ENCODE measurements at places on chromosomes 1 and 21. TPM values are rescaled to one million over a fixed set of nuclear protein-coding genes. Genes with fewer than 3 reads are reported as not detected.

DNA sequence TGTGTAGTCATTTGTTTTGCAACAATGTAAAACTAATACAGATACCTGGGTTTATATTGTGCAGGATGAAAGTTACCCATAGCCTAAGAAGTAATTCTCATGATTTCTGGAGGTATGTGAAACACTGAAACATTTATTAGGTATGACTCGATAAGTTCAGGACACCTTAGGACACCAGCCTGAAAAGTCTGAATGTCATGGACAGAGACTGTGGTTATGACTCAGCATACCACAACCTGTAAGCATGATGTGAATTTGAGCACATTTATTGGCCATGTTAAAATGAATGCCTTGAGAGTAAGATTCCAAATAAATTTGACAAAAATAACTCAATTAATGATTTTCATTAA is 1471.7 kb upstream of the B3GALT2 start:
- H3K4me1 ChIP-seq, result no peaks in the 10 kb centered on the region
- no peak overlapping the region for H3K27ac ChIP-seq
- no peaks in the 10 kb centered on the region for H3K36me3 ChIP-seq
- H3K4me3 ChIP-seq, result no peak overlapping the region

OVAAL gene
- total RNA-seq, result not detected

ACTA1 gene
- total RNA-seq, result not detected

DNA sequence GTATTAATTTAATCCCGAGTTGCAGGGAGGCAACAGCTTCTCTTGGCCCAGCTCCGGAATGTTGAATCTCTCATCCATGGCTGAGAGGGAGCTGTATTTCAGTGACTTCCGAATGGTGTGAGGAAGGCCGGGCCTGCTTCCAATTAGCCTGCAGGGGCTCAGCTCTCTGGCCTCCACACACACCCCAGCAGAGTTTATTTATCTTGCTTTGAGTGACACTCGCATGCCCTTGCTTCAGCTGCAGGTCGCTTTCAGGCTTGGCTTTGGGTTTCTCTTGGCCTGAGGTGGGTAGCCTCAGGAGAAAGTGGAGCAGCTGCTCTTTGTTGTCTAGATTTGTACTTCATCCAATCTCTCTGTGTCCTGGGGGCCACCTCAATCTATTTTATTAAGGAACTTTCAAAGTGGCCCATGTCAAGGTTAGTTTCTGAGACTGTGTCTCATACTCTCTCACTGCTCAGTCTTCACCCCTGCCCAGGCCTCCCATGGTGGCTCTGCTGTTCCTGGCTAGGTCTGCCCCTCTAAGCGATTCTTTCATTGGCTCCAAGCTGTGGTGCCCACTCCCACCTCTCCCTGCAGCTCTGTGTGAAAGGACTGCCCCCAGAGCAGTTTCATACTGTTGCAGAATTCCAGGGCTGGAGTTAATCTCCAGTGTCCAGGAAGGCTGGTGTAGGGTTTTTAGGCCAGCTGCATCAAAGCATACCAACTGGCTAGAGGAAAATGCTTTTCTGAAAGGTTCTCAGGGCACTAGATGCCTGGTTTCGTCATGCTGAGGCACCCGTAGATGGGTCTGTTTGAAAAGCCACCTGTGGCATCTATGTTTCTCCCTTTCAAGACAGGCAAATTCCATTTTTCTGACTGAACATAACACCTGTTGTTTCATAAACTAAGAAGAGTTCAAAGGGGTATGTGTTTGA is 153.5 kb downstream of the PLXNA2 start:
- no peak overlapping the region for H3K4me3 ChIP-seq
- no peaks in the 10 kb centered on the region for H3K27me3 ChIP-seq
- no peak for DNase-seq
- no peak overlapping the region for H3K27ac ChIP-seq
- H3K36me3 ChIP-seq, result no peaks in the 10 kb centered on the region

DNA sequence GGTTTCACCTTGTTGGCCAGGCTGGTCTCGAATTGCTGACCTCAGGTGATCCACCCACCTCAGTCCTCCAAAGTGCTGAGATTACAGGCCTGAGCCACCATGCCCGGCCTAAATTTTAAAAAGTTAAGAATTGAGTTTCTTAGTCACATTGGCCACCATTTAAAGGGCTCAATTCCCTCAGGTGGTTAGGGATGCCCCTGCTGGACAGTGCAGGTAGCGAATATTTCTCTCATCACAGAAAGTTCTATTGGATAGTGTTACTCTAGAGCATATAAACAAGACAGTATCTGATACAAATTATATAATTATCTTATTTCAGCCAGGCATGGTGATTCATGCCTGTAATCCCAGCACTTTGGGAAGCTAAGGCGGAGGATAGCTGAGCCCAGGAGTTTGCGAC is 320.2 kb downstream of the ZP4 start:
- H3K4me3 ChIP-seq, result no peak overlapping the region
- no peaks in the 10 kb centered on the region for H3K4me1 ChIP-seq
- H3K36me3 ChIP-seq, result no peaks in the 10 kb centered on the region
- H3K27ac ChIP-seq, result no peak overlapping the region
- no peaks in the 10 kb centered on the region for H3K27me3 ChIP-seq

PCP4 gene
- total RNA-seq, result not detected

DNA sequence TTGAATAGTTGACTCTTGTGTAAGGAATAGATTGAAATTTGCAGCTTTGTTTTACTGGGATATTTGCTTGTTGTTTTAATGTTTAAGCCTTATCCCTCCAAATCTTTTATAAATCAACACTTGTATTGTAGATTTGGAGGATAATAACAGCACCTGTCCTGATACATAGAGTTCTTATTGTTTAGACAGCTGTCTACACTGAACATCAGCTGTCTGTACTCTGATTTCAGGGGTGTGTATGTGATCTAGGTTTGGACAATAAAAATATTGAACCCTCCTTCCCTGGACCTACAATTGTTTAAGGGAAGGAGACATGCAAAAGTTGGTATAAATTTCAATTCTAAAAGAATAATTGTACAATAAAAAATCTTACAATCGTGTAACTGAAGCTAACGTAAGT is 48.3 kb upstream of the DPH5 start:
- H3K4me1 ChIP-seq, result no peaks in the 10 kb centered on the region
- no peak overlapping the region for H3K4me3 ChIP-seq
- H3K27ac ChIP-seq, result no peak overlapping the region
- no peaks in the 10 kb centered on the region for H3K27me3 ChIP-seq
- H3K36me3 ChIP-seq, result no peaks in the 10 kb centered on the region

DNA sequence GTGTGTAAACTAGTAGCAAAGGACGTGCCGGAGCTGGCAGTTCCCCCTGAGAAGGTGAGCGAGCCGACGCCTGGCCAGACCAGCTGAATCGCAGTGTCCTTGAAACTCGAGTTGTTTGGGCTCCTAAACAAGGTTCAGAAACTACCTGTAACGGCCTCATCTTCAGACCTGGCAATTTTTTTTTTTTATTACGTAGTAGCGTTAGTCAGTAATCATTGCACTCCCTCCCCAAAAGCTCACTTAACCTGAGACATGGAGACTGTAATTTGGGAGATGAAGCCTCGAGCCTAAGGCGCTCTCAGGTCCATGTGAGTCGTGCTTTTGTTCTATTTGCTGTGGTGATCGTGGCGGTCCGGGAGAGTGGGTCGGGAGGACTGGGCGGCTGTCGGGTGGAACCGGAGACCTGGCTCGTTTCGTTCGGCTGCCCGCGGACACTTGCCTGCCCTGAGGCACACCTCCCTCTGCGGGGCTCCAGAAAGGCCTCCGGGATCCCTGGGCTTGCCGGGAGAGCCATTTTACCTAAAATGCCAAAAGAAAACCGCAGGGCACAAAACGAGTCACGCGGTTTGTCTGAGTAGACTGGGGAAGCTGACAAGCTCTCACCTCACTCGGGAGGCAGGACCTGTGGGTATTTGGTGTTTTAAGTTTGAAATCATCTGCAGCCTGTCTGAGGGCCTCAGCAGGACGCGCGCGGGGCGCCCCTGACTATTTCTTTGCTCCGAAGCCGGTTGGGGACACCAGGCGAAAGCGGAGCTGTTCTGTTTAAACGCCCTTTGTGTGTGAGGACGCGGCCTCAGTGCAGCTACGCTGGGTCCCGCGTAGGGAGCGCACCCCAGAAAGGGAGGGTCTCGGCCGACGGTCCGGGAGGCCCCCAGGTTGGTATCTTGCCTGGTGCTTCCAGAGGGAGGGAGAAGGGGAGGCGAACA is 722 bp downstream of the LHX8 start:
- peaks cover 50% of the 10 kb centered on the region for H3K27me3 ChIP-seq
- no peak overlapping the region for H3K27ac ChIP-seq
- H3K4me3 ChIP-seq, result no peak overlapping the region

- H3K4me3 ChIP-seq, result no peak overlapping the region
- DNase-seq, result no peak
- H3K36me3 ChIP-seq, result no peaks in the 10 kb centered on the region
- no peaks in the 10 kb centered on the region for H3K27me3 ChIP-seq
These were observed 356.5 kb upstream of the DUSP10 start for GRCh38 chr1:222098404-222098803.

C1orf141 gene
- not detected for total RNA-seq

GRCh38 chr1:84711121-84711520 is 20.9 kb upstream of the SSX2IP start:
- H3K27ac ChIP-seq, result no peak overlapping the region
- DNase-seq, result no peak
- no peak overlapping the region for H3K4me3 ChIP-seq
- no peaks in the 10 kb centered on the region for H3K36me3 ChIP-seq

DNA sequence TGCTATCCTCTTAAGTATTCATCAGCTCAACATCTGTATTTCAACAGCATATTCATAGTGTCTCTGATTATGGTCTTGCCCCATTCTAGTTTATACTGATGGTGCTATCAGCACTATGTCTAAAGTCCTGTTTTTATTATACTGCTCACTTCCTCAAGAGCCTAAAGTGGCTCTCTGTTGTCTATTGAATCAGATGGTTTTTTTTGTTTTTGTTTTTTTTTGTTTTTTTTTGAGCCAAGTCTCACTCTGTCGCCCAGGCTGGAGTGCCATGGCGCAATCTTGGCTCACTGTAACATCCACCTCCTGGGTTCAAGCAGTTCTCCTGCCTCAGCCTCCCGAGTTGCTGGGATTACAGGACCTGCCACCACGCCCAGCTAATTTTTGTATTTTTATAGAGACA is 6.1 kb downstream of the STX12 start:
- H3K4me1 ChIP-seq, result peaks cover 6% of the 10 kb centered on the region
- H3K27ac ChIP-seq, result no peak overlapping the region
- H3K27me3 ChIP-seq, result no peaks in the 10 kb centered on the region
- peaks cover 8% of the 10 kb centered on the region for H3K36me3 ChIP-seq
- DNase-seq, result no peak
- H3K4me3 ChIP-seq, result no peak overlapping the region

KRTAP19-8 gene
- total RNA-seq, result not detected

PRUNE1 gene
- total RNA-seq, result 10.9 TPM

Data from GM12878 (cell line).